ENCODE measurements at places on chromosomes 12 and 14.

GRCh38 chr14:25121337-25122129 is 71.6 kb upstream of the STXBP6 start:
- no peak for DNase-seq

DNA sequence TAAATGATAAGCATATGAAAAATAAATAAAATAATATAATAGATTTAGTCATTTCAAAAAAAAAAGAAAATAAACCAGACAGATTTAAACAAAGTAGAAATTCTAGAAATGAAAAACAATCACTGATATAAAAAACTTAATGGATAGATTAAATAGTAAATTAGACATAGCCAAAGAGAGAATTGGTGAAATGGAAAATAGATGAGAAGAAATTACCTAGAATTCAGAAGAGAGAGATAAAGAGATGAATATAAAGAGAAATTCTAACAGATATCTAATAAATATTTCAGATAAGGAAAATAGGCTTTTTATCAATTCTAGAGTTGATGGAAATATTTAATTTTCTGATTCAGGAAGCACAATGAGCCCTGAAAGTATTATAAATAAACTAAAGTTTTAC is 123.1 kb downstream of the PRIMA1 start:
- no peak for DNase-seq

- no peak for DNase-seq
These were observed 1.2 kb downstream of the ATP6V0A2 start for GRCh38 chr12:123713398-123713797.

DNA sequence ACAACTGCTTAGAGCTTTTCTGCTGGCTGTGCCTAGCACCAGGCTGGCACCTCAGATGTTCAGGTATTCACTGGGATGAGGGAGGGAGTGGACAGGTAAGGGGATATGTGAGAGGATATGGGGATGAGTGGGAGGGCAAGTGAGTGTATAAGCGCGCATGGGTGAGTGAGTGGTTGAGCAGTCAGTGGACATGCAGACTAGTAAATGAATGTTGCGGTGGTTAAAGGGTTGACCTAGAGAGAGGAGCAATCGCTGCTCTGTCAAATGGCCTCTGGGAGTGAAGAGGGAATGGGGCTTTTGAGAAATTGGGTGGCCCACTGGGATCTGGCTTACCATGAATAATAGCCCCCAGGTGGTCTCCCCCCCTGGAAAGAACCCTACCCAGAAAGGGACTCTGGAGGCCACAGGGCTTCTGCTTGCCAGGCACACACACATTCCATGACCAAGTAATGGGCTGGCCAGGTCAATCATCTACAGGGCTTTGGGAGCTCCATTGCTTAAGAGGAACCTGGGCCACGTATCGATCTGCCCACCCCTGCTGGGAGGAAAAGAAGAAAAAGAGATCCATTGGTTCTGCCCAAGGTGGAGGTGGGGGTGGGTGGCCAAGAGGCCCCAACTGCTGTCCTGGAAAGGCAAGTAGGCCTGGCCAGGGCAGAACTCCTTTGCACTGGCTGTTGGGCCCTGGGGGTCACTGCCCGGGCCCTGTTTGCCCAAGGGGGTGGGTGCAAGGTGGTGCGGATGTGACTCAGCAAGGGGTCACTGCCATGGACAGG is 30.8 kb upstream of the ZFP36L1 start:
- DNase-seq: no peak

DNA sequence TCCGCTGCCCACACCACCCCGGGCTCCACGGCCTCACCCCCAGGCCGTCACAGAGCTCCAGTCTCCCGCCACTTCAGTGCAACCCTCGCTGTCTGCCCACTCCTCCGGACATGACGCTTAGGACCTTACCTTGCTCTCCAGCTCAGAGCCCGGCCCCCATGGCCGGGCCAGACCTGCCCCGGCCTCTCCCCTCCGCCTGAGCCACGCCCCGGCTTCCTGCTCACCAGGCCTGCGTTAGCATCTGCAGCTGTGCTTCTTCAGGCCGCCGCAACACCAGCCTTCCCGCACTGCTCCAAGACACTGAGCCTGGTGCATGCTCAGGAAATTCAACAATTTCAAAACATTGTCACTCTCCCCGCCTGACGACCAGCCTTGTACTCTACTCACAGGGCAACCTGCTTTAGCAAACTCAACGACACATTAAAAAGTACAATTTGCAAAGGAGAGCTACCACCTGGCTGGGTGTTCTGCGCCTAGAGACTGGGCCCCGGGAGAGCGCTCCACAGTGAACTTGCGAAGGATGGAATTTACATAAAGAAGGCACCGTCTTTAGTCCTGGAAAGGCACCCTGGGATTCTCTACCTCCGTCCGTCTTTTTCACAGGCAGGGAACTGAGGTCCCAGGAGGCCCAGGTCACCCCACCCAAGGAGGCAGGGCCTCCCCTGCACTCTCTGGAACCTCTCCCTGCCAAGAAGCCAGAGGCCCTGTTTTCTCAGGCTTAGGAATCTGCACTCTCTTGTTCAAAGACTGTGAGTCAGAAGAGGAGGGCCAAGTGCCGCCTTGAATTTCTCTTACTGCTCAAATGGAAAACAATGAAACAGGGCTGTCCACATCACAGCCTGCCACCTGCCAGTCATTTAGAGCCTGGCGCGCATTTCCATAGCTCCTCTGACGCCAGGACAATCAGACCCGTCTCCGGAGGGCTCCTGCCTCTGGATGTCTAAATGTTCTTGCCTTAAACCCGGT is 51.3 kb downstream of the STX2 start:
- DNase-seq: no peak

- no peak for DNase-seq
These were observed 87.2 kb downstream of the CAND1 start for GRCh38 chr12:67356380-67356774.

DNA sequence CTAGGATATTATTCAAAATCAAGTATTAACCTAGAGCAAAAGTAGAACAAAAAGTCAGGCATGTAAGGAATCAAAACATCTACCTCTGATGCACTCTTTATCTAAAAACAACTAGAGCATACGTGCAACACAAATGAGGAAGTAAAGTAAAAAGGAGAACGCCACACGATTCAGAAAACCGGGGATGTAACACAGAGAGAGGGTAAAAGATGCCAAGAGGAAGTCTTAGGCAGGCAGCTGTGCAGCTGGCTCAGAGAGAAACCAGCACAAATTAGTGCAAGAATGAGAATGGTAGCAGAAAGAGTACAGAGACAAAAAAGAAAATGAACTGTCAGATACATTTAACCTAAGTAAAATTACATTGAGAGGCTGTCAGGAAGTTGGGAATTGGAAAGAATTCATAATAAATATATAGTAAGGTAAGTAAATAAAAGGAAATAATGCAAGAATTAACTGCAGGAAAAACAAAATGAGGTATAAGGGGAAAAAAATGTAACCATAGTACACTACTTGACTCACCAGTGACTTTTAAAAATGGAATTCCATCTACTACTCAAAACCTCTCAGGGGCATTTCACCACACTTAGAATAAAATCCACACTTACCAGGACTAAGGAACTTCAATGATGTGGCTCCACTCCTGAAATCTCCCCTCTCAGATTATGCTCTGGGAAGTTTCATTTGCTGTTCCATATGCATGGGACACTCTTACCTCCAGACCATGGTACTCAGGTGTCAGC is 17.1 kb downstream of the BCAT1 start:
- peak; percentile 53 for DNase-seq

GRCh38 chr12:106084014-106084671 is 54.6 kb downstream of the NUAK1 start:
- no peak for DNase-seq

DNA sequence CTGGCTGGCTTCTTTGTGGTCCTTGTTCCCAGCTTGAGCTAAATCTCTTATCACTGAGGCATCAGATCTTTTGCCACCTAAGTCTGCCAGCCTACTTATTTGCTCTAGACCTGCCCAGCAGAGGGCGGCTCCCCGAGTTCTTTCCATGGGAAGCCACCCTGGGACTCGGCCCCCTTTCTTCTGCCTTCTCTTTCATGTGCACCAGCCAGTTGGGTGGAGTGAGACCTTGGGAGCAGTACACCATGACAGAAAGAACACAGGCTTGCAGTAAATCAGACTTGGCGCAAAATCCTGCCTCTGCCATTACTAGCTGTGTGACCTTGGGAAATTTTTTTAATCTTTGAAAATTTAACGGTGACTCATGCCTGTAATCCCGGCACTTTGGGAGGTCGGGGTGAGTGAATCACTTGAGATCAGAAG is 7.4 kb downstream of the SMAGP start:
- no peak for DNase-seq

DNA sequence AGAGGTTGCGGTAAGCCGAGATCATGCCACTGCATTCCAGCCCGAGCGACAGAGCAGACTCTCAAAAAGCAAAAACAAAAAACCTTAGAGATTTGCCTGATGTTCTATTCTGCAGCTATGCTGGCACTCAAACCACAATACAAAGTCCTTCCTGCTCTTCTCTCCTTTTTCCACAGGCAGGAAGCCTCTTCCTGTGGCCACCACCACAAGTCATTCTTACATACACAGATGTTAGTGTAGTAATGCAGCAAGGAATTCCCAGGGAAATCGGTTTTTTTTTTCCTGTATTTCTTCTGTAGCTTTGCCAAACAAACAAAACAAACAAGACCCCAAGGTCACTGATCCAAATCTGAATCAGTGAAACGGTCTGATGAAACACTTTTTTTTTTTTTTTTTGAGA is 104.3 kb downstream of the FIGNL2 start:
- DNase-seq: no peak

GRCh38 chr12:109582636-109583035 is 9.0 kb downstream of the MVK start:
- DNase-seq: no peak

GRCh38 chr12:54373649-54374561 is 9.6 kb upstream of the GPR84 start:
- DNase-seq: no peak

GRCh38 chr12:132044661-132045412 is 95.1 kb downstream of the EP400 start:
- no peak for DNase-seq

Measured in memory B cell (primary cell).